ENCODE measurements at places on chromosomes 3 and 15.
A peak's percentile ranks its signal among the peaks of the same experiment; 100 is the strongest.

DNA sequence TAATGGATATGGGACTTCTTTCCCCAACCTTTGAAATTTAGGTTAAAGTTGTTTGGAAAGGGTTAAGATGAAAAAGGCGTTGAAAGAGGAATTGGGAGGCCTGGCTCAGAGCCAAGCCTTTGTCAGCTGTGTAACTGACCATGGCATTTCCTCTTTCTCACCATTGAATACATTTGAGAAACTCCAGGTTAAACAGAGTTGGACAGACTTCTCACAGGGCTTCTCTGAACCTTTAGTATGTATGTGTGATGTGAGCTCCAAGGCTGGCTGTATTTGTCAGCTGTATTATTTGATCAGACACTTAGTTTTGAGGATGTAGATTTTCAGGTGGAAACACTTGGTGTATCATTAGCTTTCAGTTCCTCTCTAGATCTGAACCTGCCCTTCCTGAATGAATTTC is 136.4 kb upstream of the GOLGA6L4 start:
- ATAC-seq = no peak

DNA sequence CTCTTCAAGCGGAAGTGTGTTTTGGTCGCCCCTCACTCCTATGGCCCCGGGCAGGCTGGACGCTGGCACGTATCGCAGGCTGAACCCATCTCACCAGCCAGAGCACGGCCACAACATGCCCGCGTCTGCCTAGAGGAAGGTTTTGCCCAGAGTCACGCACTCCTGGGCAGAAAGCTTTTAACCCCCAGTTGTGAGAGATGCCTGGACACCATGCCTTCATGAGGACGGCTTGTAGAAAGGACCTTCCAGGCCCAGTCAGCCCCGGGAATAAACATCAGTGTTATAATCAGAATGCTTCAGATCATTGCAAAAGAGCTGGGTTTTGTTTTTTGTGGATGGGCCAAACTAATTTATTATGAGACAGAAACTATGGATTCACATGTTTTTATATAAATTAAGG is 16.5 kb downstream of the CYFIP1 start:
- ATAC-seq = no peak

- peak; percentile 41 for ATAC-seq
These were observed 61.2 kb upstream of the FURIN start for GRCh38 chr15:90807074-90807785.

GRCh38 chr3:128388932-128389331 is 77.8 kb downstream of the DNAJB8 start:
- no peak for ATAC-seq

DNA sequence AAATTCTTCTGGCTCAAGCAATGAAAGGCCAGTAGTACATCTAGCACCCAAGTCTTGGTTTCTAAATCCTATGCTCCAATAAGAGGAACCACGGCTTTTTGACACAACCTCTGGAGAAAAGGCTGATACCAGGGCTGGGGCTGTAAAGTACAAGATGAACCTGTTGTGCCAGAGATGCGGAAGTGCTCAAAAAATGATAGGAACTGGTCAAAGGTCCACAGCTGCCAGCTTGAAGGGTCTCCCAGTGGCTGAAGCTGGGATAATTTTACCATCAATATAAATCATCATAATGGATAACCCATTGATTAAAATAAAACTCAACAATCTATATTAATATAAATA is 558 bp upstream of the NCEH1 start:
- ATAC-seq = no peak

DNA sequence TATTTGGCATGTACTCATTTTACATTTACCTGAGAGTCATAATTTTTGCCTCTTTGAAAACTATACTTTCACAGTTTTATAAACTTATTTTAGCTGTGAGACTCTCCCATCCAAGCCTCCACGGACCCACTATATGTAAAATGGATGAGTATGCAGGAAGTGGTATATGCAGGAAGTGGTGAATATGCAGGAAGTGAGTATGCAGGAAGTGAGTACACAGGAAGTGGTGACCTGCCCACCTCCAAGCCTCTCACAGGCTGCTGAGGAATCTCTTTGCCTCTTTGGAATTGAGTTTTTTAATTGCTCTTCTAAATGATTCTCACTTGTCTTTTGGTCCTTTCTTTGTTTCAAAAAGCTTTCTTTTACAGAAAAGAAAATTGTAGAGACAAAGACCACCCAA is 85.2 kb downstream of the KBTBD8 start:
- ATAC-seq = peak; percentile 100

DNA sequence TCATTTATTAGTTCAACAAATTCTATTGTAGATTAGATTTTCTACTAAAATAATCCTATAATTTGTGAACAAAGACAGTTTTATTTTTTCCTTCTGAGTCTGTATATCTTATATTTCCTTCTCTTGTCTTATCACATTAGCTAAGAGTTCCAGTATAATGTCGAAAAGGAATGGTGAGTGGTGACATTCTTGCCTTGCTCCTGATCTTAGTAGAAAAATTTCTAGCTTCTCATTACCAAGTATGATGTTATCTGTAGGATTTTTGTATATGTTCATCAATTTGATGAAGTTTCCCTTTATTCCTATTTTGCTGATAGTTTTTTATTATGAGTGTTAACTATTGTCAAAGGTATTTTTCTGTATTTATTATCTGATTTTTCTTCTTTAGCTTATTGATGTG is 756.6 kb upstream of the BCHE start:
- no peak for ATAC-seq

- no peak for ATAC-seq
These were observed 151.4 kb downstream of the WNT7A start for GRCh38 chr3:13728487-13728886.

DNA sequence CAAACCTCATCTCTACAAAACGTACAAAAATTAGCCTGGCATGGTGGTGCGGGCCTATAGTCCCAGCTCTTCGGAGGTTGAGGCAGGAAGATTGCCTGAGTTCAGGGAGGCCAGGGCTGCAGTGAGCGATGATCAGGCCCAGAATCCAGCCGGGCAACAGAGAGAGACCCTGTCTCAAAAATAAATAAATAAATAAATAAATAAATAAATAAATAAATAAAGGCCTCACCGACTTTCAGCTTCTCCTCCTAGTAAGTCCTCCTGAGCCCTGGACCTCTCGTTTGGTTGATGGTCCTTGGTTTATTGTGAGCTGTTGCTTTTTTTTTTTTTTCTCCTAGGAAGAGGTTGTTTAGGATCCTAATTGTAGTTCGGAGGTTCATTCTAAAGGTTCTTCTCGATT is 25.1 kb downstream of the WDR73 start:
- no peak for ATAC-seq

DNA sequence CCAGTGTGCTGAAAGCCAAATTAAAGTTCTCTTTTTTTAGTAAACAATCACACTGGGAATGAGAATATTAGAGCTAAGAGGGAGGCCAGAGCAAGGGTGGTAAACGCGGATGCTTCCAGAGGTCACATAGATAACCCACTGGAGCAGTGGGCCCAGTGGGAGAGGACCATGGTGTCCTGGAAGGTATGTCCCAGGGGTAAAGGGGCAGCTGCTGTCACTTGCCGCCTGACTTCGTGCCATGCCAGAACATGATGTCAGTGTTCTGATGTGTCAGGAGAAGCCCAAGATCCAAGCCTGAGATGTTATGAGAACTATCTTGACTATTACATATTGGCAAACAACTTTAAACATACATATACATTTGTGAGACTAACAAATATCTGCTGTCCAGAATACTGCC is 211.9 kb upstream of the IL12A start:
- ATAC-seq = no peak

- no peak for ATAC-seq
These were observed 92.4 kb downstream of the MB21D2 start for GRCh38 chr3:192825216-192825615.

- ATAC-seq = no peak
These were observed 113.2 kb upstream of the TJP1 start for GRCh38 chr15:29935296-29936004.

- peak; percentile 63 for ATAC-seq
These were observed 55.2 kb downstream of the CMSS1 start for GRCh38 chr3:99872923-99873254.

DNA sequence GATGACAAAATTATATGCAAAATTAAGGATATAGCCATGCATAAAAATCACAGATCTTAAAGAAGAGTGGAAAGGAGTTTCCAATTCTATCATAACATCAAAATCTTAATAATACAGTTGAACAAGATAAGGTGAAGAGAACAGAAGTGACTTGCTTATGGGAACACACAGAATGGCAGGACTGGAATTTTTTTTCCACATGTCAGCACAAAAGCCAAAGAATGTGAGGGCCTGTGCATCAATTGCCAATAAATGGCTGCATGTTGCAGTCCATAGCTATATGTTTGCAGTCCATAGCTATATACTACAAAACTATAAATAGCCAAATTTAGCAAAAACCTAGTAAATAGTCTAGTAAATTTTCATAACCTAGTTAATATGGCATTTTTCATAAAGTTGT is 10.4 kb upstream of the MB21D2 start:
- no peak for ATAC-seq

- ATAC-seq = no peak
These were observed 135.0 kb downstream of the CACNA1D start for GRCh38 chr3:53629402-53629723.

GRCh38 chr3:161222662-161223061 is 1.6 kb downstream of the NMD3 start:
- ATAC-seq = no peak

- peak; percentile 98 for ATAC-seq
These were observed 100.7 kb downstream of the ASB7 start for GRCh38 chr15:100703032-100703578.

DNA sequence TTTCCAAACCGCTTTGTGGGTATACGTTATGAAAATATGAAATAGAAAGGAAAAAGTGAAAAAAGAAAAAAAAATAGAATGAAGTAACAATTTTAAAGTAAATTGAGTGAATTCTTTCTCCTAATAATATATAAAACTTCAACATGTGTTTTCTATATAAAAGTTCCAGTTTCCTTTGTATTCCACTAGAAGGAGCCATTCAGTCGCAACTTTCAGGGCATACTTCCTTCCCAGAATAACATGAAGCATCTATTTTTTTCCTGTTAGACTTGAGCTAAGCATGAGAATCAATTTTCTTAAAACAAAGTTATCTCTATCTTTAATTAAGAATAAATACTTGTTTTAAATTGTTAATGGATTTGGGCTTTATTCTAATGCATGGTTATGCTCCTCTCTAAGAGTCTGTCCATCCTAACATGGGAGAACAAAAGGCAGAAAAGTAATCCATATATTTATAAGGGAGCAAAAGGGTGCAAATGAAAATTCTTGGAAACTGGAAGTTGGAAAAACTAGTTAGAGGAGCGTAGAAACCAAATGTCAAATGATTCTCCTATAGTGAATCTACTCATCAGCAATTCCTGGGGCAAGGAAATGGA is 16.0 kb upstream of the VGLL3 start:
- no peak for ATAC-seq

DNA sequence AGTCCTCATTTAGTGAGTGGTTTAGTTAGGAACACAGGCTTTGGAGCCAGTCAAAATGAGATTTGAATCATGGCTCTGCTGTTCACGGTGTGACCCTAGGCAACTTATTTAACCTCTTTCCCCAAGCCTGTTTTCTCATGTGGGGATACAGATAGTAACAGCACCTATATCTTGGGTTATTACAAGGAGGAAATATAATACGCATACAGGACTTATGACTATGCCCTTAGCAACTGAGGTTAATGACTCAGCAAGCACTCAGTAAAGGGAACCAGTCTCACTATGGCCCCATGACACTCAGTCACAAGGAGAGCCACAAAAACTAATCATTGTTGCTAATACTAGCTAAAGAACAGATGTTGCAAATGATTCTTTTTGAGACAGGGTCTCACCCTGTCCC is 45.9 kb downstream of the SUMF1 start:
- peak; percentile 89 for ATAC-seq

DNA sequence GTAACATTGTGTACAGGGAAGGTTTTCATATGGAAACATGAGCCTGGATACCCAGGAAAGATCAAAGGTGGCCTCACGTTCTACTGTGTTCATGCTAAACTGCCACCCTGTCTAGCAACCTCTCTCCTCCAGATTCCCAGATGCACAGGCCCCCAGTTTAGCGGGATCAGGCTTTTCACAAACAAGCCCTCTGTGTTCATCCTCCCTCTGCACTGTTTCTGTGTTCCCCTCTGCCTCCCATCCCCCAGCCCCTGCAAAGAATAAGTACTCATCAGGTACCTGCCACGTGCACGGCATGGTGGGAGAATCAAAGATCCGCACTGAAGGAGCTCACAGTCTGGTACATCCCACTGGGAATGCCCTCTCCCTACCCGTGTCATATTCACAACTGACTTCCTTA is 46.1 kb downstream of the TMEM266 start:
- no peak for ATAC-seq

DNA sequence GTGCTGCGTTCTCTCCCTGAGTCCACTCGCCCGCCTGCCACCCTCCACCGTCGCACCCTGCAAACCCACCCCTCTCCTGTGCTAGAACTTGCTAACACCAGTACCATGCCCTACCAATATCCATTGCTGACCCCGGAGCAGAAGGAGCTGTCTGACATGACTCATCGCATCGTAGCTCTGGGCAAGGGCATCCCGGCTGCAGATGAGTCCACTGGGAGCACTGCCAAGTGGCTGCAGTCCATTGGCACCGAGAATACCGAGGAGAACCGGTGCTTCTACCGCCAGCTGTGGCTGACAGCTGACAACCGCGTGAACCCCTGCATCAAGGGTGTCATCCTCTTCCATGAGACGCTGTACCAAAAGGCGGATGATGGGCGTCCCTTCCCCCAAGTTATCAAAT is 4.9 kb upstream of the ALAS1 start:
- ATAC-seq = no peak

DNA sequence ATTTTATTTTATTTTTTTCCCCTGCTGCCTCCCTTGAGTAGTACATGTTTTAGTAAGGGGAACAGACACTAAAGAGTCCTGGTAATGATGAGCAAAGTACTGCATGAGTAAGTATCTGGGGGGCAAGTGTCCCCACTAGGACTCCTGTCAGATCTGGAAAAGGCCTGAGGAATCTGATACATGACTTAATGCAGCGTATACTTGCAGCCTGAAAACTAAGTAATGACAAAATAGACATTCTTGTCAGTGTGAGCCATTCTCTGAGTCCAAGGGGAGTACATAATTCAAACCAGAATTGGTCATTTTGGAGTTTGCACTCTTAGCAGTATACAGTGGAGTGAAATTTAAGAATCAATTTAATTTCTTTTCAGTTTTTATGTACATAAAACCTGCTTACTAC is 27.5 kb downstream of the NXPE3 start:
- ATAC-seq = no peak

DNA sequence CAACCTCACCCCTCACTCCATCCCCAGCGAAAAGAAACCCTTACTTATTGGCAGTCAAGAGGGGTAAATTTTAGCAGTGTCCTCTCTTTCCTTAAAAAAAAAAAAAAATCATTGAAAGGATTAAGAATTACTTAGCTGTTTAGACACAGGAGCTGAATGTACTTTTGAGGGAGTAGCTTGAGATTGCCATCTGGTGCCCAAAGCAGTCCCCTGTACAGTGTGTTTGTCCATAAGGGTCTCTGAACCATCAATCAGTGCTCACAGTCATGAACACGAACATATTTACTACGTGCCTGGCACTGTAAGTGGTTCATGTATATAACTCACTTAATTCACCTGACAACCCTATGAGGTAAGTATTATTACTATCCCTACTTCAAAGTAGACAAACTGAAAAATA is 463.5 kb downstream of the RAP2B start:
- no peak for ATAC-seq

- no peak for ATAC-seq
These were observed 319.2 kb upstream of the LRRFIP2 start for GRCh38 chr3:37493485-37494080.

GRCh38 chr15:36755341-36756000 is 176.0 kb downstream of the CDIN1 start:
- no peak for ATAC-seq

- ATAC-seq = no peak
These were observed 72.2 kb upstream of the GUCA1C start for GRCh38 chr3:109025896-109026295.

- ATAC-seq = no peak
These were observed 246.1 kb upstream of the RASGRP1 start for GRCh38 chr15:38810686-38811085.

Data from activated T-helper 17 cell treated with anti-CD3 and anti-CD28 coated beads, Interleukin-2, amount 50 U/mL, for 72 hours (primary cell).